CD4-positive, alpha-beta T cell (primary cell): ENCODE measurements at places on chromosomes 11 and 22. TPM values are rescaled to one million over a fixed set of nuclear protein-coding genes. Genes with fewer than 3 reads are reported as not detected.

- no peak for DNase-seq
These were observed 102.9 kb downstream of the MORC2 start for GRCh38 chr22:30865656-30866055.

DNA sequence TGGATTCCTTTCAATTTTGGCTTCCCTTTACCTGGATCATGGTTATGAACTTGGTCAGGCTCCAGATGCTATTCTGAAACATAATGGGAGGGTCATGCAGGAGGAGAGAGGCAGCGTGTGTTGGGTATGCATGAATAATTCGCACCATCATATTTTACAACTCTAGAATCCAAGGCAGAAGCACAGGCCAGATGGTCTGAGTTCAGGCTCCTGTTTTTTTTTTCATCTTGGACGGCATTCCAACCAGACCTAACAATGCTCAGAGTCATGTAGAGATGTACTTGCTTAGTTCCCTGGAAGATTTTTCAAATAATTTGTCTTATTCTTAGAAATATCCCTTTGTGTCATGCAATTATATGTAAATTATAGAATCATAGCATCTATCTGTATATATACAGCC lies 393.5 kb downstream of the JRKL start:
- no peak for DNase-seq

GRCh38 chr11:130475426-130476053 lies 27.1 kb downstream of the ADAMTS15 start:
- no peak for DNase-seq

The SLC39A13 gene
- total RNA-seq: 39.2 TPM

The OR4S1 gene
- not detected for total RNA-seq

GRCh38 chr11:35089666-35090065 lies 49.3 kb upstream of the CD44 start:
- DNase-seq: no peak
